Tibial nerve (tissue), 4 donors: ENCODE measurements at places on chromosomes 7 and 10. TPM values are rescaled to one million over a fixed set of nuclear protein-coding genes. Genes with fewer than 3 reads are reported as not detected.

COL13A1 gene
- 0.30 TPM for total RNA-seq

AS3MT gene
- 5.2 TPM for total RNA-seq

GLI3 gene
- 8.6 TPM for total RNA-seq

CNNM1 gene
- not detected for total RNA-seq

GRCh38 chr10:95447685-95448084 is 113.5 kb downstream of the SORBS1 start:
- DNase-seq = no peak

GRCh38 chr7:45881759-45882464 is 6.4 kb upstream of the IGFBP1 start:
- no peak for DNase-seq

DNA sequence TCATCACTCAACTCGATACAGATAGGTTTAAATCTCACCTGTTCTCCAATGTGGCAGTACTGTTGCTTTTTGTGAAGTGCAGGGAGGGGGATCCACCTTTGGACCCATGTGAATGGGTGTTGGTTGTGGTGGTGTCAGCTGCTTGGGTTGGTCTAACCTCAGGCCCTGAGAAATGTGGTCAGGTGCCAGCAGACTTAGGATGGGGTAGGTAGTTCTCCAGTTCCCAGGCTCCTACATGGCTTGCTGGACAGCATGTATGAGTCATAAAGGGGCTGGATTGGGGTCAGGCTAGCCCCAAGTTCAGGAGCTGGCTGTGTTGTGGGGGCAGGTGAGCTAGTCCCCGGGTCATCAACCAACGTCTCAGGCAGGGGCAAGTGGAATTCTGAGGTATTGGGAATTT is 472.6 kb upstream of the CNTNAP2 start:
- no peak for DNase-seq

- DNase-seq = no peak
Measured at GRCh38 chr10:85548034-85548433, 818.6 kb downstream of the GRID1 start.
